ENCODE measurements at places on chromosomes 6 and 20.

DNA sequence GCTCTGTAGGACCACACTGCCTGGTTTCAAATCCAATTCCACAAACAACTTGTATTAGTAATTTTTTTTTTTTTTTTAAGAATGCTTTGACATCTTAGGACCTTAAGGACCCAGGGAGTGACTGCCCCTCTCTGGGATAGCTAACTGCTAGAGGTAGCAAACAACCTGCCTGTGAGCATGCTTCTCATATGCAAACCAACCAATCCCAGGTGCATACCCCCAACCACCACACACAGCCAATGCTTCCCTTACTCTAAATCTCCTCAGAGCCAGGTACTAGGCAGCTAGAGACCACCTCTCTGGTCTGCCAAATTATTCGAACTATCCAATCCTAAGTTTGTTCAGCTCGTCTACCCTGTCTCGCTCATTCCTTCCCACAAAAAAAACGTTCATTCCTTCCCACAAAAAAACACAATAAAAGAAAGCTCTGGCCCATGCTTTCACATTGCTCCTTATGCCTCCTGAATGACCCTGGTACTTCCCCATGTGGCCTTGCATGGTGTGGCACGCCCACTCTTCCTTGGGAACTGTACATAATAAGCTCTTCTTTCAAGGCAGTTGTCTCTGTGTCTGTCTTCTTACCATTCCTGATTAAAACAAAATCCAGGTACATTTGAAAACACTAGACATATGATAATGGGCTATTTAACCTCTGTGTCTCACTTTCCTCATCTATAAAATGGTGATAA is 6.4 kb downstream of the SERAC1 start:
- no peak for DNase-seq

DNA sequence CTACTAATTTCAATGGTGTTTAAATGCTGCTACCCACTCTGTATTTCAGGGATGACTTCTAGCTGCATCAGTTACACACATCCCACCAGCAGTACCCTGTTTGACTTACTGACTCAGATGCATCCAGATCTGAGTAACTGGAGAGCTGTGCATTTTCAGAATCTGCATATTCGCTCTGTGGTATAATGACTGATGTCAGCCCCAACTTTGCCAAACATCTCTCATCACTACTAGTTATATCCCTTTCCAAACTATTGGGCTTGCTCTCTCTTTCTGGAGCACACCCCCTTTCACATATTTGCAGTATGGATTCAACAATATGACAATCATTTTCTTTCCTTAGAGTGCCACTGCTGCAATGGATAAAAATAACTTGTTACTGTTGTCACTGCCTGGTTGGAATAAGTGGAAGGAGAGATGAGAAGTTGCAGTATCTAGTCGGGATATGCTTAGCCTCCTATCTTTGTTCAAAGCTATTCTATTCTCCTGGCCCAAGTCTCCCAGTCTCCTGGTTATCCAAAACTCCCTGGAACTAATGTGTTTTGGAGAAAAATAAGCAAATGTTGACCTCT is 3.3 kb upstream of the RSPO3 start:
- no peak for DNase-seq

DNA sequence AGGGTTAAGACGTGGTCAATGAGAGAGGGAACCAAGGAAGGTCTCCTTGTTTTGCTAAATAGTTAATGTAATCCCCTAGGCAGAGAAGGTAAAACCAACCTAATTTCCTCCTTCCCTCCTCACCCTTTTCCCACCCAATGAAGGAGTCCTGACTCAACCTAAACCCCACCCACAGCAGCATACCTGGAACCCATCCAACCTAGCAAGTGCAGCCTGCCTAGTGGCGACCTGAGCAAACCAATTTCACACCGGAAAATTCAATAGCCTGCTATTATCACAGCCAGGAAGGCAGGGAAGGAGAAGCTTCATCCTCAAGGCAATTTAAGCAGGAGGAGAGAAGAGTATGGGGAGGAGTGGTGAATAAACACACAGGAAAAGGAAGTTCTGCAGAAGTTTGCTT is 46.9 kb downstream of the OSTM1 start:
- no peak for DNase-seq

- DNase-seq: no peak
These were observed 227.4 kb downstream of the DLL1 start for GRCh38 chr6:170063431-170063830.

GRCh38 chr20:52529826-52530225 is 338.2 kb upstream of the ZFP64 start:
- no peak for DNase-seq

GRCh38 chr6:10633216-10633615 is 61.2 kb downstream of the C6orf52 start:
- no peak for DNase-seq

DNA sequence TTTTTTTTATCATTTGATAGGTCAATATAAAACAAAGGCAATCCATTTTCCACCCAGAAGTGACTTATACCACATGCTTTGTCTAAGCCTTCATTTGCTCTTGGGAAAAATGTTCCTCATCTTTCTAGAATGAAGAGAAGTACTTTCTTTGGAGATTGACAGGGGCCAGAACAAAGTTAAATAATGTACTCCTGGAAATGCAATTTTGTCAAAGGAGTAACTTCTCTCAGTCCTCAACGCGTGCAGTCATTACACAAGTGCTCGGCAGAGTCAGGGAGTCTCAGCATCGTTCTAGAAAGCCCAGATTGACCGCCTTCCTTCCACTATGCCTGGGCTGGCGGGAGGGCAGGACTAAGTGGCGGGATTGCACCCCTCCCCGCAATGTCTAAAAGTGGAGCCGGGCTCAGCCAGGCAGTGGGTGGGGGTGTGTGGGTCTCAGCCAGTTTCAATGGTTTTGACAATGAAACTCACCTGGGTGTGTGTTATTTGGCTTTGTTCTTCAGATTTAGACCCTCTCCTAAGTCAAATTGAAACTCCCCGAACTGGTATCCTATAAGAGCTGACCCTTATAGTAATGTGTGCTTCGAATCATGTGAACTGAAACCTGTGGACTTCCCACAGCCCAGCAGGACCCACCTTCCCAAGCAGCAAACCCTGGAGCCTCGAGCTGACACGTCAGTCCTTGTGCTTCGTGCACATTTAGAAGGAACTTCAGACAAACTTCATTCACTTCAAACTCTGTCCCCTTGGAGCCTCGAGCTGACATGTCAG is 63.2 kb upstream of the DUSP22 start:
- no peak for DNase-seq
